ENCODE measurements at places on chromosomes 12 and 14.

DNA sequence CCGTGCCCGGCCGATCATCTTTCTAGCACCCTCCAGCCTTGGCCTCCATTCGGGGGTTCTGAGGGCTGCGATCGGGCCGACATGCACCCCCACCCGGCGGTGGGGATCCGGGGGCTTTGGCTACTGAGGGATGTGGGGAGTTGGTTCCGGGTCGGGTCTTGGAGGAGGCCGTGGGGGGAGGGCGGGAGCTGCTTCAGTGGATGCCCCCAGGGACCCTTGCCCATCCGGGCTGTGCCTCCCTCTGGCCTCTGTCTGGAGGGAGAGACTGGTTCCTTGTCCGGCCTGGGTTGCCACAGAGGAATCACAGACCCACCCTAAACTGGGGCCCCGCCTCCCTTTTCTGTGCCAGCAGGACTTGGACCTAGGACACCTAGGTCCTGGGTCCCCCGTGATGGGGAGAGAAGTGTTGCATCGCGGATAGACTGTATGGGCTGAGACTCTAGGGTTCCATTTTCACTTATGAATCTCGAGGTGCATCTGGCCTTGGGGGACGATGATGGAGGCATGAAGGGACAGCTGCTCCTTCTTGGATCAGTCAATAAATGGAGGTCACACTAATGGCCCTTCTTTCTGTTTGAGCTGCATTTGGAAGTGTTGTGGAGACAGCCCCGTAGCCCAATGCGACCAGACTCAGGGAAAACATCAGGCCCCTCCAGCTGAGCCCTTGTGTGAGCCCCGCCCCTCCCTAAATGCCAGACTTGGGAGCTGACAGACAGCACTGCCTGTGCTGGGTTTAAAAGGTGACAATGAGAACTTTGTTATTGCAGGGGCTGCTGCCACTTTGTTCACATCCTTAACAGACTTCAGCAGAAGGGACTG is 577 bp downstream of the DTX3 start:
- DNase-seq, result no peak

- no peak for DNase-seq
These were observed 30.9 kb downstream of the FERMT2 start for GRCh38 chr14:52919971-52920370.

DNA sequence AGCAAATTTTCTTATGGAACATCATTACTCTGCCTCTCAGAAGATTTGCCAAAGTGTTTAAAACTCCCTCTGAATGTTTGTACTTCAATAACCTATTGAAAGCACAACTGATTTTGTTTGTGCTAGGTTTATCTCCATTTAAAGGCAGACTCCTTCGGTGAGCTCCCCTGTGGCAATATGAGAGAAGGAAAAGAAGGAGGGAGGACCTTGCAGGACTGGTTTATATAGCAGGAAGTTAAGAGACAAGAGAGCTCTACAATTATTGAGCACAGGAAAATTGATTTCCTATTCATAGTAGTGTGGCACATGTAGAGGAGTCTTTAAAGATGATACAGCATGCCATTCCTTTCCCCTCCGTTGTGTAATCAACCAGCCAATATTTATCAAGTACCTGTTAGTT is 75.5 kb downstream of the PDE3A start:
- DNase-seq, result no peak

- DNase-seq, result no peak
These were observed 65.1 kb upstream of the SLCO1B1 start for GRCh38 chr12:21065845-21066244.

DNA sequence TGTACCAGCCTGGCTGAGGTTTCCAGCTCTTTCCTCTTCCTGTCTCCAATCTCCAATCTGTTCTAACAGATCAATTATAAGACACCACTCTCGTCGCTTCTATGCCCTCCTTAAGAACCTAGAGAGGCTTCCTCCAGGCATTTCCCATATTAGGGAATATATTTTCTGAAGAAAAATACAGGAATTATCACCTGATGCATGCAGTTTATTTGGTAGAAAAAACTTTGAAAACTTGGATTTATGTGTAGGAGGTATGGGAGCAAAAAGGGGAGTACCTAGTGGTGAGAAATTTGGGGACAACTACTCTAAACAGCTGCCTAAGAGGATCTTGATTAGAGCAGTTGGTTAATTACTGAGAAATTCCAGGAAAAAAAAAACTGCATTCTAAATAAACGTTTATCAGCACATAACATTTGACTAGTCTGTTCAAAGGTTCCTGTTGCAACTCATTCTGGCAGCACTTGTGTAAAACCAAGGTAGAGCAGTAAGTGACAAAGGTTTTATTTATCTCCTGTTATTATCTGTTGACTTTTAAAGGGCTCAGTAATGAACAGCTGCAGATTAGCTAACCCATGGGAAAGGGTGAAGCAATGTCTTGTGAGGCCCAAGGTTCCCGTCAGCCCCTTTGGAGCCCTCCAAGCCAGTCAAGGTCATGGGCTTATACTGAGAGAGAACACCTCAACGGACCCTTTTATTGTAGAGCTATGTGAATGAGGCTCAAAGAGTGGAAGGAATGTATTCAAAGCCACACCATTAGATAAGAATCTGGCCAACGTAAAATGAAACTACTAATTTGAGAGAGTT is 36.4 kb upstream of the NR1H4 start:
- DNase-seq, result no peak

DNA sequence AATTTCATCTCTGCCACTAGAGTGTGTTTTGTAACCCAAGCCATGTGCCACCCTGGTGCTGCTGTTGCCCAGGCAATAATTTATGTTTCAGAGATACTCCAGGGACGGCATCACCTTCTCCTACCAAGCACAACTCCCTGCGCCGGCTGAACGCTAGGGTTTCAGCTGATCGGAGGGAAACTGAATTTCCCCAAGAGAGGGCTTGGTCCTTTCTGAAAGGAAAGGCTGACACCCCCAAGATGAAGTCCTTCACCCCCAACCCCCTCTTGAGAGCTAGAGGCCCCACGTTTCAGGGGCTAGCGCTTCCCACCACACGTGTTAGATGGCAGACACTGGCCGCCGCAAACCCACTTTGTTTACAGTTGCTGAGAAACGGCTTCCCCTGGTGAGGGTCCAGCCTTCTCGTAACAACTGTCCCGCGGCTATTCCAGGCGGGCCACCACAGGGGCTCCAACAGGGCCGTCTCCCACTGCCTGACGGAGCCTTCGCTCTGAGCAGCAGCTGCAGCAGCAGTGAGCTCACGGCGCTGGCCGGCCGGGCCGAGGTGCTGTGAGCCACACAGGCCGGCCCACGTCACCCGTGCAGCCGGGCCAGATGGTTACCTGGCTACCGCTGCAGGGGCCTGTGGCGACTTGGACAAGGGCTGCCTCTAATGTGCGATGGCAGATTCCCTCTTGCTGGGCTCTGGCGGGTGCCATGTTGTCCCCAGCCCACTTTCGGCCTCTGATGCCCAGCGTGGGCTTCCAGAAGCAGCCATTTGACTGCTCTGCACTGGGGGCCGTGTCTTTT is 66.4 kb downstream of the TESC start:
- DNase-seq, result no peak

GRCh38 chr12:27336282-27336653 is 3.6 kb downstream of the BMAL2 start:
- no peak for DNase-seq

- no peak for DNase-seq
These were observed 85.4 kb downstream of the C12orf50 start for GRCh38 chr12:87943762-87944161.

- no peak for DNase-seq
These were observed 1.7 kb upstream of the CFAP251 start for GRCh38 chr12:121916719-121917118.

GRCh38 chr12:12331244-12331771 is 18.7 kb downstream of the MANSC1 start:
- DNase-seq, result no peak

GRCh38 chr14:80447392-80447791 is 236.1 kb upstream of the DIO2 start:
- no peak for DNase-seq

DNA sequence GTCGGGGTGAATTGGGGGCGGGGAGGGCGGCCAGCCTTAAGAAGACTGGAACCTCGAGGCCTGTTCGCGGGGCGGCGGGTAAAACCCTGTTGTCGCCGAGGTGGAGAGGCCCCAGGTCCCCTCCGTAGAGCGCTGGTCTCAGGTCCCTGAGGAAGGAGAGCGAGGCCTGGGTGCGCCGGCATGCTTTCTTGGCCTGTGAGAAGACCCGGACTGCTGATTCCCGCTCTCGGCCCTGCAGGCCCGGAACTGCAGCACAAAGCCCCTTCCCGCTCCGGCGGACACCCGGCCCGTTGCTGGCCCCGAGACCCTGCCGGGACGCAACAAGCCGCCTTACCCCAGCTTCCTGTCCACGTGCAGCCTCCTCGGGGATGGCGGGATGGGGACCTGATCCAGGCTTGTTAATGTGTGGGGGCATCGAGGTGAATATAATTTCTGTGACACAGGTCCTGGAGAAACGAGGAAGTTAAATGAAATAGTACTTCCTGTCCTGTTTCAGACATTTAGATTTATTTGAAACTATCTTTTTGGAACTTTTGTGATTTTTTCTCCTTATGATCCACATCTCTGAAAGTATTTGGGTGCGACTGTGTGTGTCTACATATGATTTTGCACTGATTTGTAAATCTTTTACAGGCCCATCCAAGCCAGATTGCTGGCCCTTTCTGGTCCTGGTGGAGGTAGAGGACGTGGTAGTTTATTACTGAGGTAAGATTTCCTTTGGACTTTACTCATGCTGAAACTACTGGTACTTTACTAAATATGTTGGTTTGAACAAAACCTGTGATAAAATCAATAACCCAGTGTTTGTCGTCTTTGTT is 600 bp downstream of the PNN start:
- DNase-seq, result no peak

DNA sequence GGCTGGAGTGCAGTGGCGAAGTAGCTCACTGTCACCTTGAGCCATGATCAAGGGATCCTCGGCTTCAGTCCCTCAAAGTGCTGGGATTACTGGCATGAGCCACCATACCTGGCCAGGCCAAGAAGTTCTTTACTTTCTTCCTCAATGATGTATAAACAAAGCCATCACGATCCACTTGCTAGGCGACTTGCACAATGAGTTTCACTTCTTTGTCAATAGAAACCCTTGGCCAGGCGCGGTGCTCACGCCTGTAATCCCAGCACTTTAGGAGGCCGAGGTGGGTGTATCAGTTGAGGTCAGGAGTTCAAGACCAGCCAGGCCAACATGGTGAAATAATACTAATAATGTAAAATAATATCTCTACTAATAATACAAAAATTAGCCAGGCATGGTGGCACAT is 14.4 kb upstream of the SPSB2 start:
- DNase-seq, result peak; percentile 65

DNA sequence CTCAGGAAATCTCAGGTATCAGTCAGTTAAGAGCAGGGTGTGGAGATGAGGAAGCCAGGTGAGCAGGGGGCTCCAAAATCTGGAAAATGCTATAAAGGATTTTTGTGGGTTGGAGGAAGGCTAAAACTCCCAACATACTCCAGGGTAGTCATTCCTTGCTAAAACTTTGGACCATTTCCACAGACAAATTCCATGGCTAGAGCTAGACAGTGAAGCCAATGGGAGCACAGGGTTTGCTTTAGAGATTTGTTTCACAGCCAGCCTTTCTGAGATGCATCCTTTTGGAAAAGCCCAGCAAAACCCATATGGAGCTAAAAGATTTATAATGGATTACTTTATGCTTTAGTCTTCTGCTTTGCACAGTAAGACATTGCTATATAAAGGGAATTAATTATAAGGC is 146.5 kb downstream of the SAMD4A start:
- no peak for DNase-seq

DNA sequence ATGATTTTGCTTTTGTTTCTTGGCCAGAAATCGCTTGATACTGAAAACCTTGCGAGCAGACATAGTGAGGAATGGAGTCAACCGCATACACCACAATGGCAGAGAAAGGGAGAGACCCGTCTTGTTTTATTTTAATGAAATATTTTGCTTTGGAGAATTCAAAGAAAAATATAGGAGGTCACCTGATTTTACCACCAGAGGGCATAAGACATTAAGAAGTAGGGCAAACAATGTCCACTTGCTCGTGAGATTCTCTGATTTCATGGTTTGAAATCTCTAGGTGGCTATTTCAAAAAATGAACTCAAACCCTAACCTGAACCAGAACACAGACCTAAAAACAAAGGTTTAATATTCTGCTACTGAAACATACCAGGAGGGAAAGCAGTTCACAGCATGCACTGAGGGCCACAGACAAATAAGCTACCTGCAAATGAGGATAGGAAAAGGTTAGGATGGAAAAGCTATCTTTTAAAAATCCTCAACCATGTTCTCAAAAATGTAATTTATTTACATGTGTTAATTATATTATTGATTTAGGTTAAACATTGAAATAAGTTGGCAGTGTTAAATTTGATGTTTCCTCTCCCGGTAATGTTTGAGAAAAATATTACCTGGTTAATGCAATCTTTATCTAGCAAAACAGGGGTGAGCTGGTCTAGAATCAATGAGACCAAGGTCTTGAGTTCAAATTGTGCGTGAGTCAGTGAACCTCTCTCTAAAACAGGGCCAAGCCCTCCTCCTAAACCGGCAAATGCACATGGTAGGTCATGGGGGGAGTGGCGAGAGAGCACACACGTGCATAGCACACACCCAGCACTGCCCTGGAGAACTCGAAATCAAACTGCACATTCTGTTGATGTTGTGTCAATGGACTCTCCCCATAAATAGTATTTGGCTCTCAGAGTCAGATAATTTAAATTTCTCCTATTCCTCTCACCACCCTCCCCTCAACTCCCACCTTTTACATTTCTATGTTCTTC is 12.5 kb downstream of the IFNG-AS1 start:
- no peak for DNase-seq

GRCh38 chr14:55221186-55221585 is 29.8 kb upstream of the DLGAP5 start:
- DNase-seq, result no peak

DNA sequence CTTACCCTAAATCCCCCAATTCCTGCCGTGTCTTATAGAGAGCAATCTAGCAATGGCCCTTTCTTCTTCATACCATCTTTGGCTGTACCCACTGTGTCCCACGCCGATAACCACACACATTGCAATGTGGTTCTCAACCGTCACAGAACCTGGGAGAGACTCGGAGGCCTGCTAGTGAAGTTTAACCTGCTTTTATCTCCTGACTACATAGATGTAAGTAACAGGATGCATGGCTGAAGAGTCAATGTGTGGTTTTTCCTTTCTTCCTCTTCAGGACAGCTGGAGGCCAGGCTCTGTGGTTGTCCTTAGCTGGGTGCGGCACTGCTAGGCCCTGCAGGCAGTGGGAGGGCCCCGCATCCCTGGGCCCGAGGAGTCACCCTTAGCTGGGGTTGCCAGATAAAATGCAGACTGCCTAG is 51.3 kb downstream of the ZNF664 start:
- DNase-seq, result peak; percentile 21

DNA sequence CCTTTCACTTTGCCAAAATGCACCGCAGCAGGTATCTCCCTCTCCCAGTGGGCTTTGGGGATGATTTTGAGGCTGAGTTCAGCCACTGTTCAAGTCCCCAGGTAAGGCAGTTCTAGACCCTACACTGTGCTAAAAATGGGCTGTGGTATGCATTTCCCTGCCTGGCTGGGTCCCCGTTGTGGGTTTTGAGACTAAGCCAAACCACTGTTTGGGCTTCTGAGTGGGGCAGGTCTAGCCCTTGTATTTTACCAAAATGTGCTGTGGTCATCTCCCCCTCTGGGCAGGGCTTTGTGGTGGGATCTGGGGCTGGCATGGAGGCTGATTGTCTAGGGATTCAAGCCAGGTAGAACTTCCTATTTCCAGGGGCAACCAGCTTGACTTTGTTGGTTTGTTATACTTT is 13.6 kb upstream of the OR4Q3 start:
- DNase-seq, result no peak

GRCh38 chr14:23123419-23123818 is 4.4 kb upstream of the CEBPE start:
- no peak for DNase-seq
